ENCODE measurements at places on chromosomes 7 and 10.

DNA sequence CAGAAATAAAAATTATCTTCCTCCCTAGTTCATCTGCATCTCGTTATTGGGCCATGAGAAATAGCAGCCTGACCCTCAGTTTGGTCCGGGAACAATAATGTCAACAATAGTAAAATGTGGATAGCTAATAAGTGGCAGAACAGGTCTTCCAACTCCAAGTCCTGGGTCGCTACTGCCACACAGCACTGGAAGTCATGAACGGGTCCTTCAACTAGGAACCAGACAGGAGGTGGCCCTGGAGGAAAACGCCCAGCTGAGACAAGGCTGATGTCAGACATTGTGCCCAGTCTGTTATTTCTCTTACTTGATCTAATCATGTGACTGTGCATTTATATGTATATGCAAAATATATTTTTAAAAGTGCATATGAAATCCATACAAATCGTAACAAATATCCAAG, 51.8 kb downstream of the PYROXD2 start:
- no peak for DNase-seq

GRCh38 chr7:137404660-137405317, 61.3 kb upstream of the PTN start:
- DNase-seq, result peak; percentile 24

- DNase-seq, result no peak
Measured at GRCh38 chr10:91705948-91706670, 73.2 kb upstream of the PPP1R3C start.

DNA sequence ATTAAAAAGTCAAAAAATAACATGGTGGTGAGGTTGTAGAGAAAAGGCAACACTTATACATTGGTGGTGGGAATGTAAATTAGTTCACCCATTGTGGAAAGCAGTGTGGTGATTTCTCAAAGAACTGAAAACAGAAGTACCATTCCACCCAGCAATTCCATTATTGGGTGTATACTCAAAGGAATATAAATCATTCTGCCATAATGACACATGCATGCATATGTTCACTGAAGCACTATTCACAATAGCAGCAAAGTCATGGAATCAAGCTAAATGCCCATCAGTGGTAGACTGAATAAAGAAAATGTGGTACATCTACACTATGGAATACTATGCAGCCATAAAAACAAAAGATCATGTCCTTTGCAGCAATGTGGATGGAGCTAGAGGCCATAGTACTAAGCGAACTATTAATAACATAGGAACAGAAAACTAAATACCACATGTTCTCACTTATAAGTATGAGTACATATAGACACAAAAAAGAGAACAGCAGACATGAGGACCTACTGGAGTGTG, 66.1 kb upstream of the MKLN1 start:
- no peak for DNase-seq

GRCh38 chr7:47529826-47530555, 51.9 kb downstream of the TNS3 start:
- no peak for DNase-seq

DNA sequence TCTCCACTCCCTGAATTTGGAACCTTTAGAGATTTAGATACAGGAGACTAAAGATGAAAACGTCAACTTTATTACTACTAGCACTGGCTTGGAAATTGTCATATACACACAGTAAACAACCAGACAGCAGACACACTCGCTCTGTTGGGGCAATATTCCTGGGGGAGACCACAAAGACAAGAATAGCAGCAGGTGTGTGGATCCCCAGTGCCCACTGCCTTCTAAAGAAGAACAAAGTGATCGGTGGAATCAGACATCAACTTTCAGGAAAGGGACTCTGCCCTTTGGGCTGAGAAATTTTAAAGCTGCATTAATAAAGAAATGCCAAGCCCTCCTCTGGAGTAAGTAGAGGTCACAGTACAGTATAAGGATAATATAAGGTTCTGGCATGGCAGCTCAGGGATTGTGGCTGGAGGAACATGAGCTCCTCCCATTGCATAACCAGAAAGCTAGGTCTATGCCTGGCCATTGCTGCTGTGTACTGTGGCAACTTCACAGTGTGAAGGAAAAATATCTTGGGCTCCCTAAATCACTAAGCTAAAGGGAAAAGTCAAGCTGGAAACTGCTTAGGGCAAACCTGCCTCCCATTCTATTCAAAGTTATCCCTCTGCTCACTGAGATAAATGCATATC, 57.1 kb upstream of the ANKRD1 start:
- no peak for DNase-seq

DNA sequence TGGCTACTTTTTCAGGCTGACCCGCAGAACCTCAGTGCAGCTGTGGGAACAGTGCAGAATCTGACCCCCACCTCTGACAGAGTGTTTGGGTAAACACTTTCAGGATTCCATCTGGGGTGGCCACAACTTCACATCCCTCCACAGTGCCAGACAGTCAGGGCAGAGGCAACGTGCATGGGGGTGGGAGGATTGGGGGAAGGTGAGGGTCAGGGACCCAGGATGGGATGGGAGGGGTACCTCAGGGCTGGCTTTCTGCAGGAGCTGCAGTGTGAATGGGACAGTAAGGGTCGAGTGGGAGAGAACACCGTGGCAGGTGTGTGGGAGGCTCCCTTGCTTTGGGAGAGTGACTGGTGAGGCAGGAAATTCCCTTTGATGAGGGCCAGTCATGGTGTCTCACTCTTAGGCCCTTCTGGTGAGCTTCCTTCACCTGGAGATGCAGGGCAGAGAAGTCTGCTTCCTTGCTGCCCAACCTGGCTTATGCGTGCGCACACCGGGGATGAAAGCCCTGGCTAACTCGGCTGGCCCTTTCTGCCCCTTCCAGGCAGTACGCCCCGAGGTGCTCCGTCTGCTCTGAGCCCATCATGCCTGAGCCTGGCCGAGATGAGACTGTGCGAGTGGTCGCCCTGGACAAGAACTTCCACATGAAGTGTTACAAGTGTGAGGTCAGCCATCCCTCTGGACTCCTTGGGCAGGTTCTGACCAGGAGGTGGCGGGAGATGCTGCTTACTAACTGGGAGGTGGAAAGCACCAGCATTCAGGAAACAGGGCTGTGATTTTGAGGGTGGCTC, 8.4 kb downstream of the ZYX start:
- peak; percentile 45 for DNase-seq

DNA sequence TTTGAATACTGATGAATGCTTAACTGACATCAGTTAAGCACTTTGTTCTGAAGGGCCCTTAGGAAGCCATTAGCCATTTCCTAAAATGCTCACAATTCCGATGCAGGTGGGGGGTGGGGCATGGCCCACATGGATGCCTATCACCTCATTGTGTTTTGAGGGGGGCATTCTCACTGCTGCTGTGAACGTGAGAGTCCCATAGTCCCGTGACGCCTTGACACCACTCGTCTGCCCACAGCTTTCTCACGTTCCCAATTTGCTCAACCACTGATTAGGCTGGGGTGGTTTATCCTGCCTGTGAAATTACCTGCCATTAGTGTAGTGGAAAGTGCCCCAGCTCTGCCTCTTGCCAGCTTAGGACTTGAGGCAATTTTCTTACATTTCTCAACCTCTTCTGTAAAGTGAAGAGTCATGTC, 31.9 kb downstream of the DUSP5 start:
- no peak for DNase-seq

- DNase-seq, result no peak
Measured at GRCh38 chr10:22321924-22322640, 1.2 kb downstream of the BMI1 start.

- no peak for DNase-seq
Measured at GRCh38 chr7:18393465-18394118, 102.0 kb upstream of the HDAC9 start.

DNA sequence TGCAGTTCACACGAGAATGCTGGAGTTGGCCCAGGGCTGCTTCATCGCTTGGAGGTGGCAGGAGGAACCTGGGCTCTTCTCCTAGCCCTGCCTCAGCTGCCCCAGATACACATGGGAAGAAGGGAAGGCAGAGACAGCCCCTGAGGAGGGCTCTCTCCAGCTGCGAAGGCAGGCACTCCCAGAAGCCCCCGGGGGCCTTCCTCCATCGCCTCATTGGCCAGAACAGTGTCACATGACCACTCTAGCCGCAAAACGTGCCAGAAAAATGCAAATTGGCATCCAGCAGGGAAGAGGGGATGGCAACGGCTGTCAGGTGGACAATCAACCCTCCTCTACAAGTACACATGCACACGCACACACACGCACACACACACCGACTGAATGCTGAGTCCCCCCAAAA, 217.8 kb upstream of the FRMD4A start:
- no peak for DNase-seq

DNA sequence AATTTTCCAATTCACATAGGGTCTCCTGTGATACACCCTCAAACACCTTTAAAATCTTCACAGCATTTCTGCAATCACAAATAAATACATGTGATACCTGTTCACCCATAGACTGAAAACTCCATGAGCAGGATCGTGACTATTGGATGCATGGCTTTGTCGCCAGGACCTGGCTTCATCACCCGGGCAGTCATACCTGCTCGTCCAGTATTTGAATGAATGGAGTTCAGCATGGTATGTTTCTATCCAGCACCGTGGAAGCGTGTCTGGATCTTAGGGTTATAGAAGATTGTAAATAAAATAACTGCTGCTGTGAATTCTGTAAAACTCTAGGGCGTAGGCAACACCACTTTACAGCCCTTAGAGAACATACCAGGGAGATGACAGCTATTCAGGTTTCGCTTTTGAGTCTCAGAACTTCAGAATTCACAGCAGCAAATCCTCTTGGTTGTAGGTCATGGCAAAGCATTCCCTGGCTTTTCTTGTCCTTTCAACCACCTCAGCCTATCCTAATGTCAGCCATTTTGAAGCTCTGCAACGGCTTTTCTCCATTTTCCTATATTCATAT, 47.4 kb upstream of the USP6NL start:
- no peak for DNase-seq

GRCh38 chr10:4503076-4503475, 322.9 kb upstream of the AKR1E2 start:
- DNase-seq, result no peak

GRCh38 chr10:103578782-103579382, 85.4 kb downstream of the NEURL1 start:
- no peak for DNase-seq

DNA sequence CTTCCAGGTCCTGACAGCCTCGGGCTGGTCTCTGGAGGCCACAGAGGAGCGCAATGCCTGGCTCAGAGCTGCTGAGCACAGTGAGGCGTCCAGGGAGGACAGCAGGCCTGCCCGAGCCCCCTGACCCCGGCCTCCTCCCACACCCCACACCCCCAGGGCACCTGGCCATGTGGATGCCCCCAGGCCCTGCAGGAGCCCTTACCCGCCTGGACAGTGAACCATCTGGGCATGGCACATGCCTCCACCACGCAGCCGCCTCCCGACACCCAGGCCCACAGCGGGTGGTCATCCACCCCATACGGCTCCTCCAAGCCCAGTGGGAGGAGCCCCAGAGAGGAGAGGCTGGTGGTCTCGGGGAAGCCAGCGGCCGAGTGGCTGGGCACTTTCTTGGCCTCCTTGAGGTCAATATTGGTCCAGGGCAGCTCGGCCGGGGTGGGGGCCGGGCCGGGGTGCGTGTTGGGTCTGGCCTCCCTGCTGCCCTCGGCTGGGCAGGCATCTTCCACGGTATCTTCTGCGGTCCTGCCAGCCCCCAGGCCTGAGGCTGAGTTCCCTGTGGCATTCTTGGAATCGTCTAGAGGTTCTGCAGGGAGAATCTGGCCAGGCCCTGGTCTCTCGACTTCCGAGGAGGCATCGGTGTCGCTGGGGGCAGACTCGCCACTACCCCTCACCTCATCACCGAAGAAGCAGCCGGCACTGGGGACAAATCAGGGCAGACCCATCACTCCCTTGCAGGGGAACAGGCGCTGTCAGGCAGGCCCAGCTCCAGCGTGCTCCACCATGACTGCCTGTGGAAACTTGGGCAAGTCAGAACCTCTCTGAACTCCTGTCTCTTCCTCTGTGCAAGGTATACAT, 18.6 kb downstream of the TECPR1 start:
- no peak for DNase-seq

GRCh38 chr10:23481363-23481961, 42.6 kb downstream of the OTUD1 start:
- DNase-seq, result no peak

- DNase-seq, result no peak
Measured at GRCh38 chr10:130171196-130171595, 35.0 kb downstream of the GLRX3 start.

DNA sequence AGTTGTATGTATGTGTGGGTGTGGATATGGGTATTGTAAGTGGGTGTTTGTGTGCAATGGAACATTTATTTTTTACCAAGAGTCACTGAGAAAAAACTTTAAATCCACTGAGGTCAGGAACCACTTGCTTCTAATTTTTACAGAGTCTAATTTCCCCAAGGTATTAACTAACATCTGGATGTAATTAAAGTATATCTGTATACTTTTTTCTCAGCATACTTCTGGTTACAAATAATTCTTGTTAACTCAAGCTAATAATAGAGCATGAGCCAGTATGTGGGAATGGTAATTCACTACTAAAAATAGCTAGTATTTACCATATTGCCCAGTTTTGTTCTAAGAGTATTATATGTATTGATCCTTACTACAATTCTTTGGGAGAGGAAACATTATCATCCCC, 24.6 kb upstream of the STEAP4 start:
- peak; percentile 86 for DNase-seq

GRCh38 chr7:509426-510130, 10.1 kb downstream of the PDGFA start:
- no peak for DNase-seq

DNA sequence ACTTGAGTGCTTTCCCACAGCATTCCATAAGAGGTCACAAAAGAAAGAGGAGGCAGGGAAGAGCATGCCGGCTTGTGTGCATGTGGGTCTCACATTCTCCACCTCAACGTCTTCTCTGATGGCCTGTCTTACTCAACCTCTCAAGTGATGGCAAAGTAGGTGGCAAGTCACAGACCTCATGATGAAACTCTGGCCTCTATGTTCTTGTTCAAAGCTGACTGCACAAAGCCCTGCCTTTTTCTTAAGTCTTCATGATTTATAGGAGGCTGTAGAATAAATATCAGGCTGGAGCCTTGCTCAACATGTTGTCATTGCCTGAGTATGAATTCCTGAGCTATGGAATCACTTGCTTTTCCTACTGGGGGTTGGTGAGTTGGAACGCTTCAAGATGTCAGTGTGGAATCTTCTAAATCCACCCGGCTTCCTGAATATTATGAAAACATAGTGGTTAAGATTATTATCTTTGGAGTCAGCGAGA, 213.6 kb upstream of the INHBA start:
- peak; percentile 100 for DNase-seq

GRCh38 chr10:46094931-46095750, 49.1 kb upstream of the MSMB start:
- no peak for DNase-seq

DNA sequence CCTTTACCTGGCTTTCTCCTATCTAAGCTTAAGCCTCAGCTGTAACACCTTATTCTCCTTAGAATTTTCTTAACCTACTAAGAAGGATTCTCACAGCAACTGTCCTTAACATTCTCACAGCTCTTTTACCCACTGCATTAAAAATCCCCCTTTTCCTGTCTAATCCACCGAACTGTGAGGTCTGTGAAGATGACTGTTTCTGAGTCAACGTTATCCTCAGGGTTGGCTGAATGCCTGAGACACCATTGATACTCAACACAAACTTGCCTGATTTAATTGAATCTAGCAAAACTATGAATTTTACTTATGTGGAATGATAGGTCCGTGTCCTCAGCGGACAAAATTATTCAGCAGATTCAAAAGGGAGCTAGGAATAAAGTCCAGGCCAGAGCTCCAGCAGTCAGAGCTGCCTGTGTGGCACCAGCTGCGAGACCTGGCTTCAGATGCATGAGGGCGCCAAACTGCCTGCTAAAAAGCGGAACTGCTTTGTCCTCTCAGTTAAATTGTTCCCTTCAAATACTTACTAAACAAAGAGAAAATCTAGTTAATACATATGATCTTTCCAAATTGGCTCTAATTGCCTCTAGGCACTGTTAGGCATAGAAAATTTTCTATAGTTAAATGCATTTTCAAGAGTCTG, 33.4 kb upstream of the VWDE start:
- DNase-seq, result peak; percentile 84

GRCh38 chr7:11760372-11760771, 71.6 kb downstream of the THSD7A start:
- DNase-seq, result peak; percentile 10

Measured in fibroblast of mammary gland (primary cell).